ENCODE measurements at places on chromosomes 5 and 9.

GRCh38 chr9:112545237-112545636, 58.6 kb downstream of the KIAA1958 start:
- DNase-seq: no peak

GRCh38 chr5:150323092-150323491, 20.4 kb upstream of the ARSI start:
- no peak for DNase-seq

DNA sequence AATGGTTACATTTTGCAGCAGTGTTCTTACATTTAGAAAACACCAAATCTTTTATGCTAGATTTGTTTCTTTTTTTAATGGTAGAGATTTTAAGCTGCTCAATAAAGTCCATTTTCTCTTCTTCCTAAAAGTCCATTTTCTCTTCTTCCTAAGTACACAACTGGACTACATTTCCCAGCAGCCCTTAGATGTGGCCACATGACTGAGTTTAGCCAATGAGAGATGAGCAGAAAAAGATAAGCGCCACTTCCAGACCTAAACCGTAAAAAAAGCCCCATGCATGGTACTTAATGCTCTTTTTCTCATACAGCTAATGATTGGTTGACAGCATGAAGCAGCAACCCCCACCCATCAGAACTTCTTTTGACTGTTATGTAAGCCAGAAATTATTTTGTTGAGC, 206.7 kb downstream of the FAM114A2 start:
- peak; percentile 35 for DNase-seq

GRCh38 chr5:43584166-43584699, 18.7 kb upstream of the NNT start:
- DNase-seq: no peak

- peak; percentile 24 for DNase-seq
Measured at GRCh38 chr9:88874391-88874790, 116.9 kb upstream of the S1PR3 start.

DNA sequence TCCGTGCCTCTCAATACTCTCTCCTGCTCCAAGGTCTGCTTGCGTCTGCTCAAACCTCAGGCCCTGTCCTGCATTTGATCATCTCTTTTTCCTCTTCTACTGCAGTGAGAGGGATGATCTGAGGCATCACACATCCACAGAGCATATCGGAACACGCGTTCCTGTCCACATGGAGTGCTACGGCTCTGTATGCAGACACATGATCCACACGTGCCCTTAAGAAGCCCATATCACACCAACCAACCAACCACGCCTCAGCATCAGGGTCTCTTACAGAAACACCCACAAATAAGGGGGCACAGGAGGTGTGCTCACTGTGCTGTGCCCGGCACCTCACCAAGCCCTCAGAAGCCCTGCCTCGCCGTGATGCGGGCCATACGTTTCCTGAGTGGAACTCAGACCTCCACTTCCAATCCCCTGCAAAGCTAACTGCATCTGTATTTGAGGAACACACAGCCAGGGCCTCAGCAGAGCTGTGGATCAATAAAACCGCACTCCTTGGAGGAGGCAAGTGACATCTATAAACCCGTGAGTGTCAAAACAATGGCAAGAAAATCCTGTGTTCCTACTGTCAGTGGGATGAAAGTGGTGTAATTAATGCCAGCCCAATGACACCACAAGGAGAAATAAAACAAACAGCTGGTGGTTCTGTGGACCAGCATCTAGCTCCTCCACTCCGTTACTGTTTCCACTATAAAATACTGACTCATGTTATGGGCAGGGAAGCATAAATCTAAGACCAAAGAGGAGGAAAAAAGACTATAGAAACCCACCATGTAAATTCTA, 40.4 kb downstream of the AK8 start:
- DNase-seq: no peak

- DNase-seq: no peak
Measured at GRCh38 chr9:116087246-116087645, 66.3 kb upstream of the PAPPA start.

GRCh38 chr5:179387151-179388110, 42.2 kb upstream of the ADAMTS2 start:
- DNase-seq: no peak

- DNase-seq: no peak
Measured at GRCh38 chr5:153671653-153672346, 181.3 kb downstream of the GRIA1 start.

DNA sequence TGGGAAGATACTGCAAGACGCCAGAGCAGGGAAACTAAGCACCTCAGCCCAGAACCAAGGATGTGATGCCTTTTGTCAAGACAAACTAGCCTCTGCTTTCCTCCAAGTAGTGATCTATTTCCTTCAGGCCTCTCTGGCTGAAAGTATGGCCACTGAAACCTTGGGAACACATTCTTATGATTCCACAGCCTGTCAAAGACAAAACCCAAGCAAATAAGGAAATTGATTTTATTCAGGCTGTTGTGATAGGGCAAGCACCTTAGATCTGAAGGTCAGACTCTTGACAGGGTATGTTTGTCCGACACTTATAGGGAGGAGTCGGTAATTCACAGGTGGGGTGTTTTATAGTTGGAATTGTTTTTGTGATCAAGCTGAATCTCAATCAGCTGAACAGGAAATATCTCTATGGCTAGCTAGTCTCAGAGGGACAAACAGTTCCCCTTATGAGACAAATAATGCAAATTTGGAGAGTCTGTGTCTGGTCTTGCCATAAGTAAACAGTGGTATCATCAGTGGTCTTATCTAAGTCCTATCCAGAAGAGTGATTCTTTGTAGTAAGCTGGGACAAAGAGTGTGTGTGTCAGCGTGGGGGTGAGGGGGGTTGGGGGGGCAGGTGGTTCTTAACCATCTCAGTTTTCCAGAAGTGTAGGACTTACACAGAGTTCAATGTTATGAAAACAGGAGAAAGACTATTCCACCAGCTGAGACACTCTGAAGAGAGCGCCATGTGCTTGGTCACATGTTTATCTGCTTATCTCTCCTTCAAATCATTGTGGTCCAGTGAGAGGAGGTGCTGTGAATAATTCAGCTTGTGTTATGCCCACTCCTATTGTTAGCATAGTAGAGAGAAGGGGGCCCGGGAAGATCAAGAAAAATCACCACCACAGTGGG, 6.7 kb upstream of the ZCCHC10 start:
- no peak for DNase-seq

DNA sequence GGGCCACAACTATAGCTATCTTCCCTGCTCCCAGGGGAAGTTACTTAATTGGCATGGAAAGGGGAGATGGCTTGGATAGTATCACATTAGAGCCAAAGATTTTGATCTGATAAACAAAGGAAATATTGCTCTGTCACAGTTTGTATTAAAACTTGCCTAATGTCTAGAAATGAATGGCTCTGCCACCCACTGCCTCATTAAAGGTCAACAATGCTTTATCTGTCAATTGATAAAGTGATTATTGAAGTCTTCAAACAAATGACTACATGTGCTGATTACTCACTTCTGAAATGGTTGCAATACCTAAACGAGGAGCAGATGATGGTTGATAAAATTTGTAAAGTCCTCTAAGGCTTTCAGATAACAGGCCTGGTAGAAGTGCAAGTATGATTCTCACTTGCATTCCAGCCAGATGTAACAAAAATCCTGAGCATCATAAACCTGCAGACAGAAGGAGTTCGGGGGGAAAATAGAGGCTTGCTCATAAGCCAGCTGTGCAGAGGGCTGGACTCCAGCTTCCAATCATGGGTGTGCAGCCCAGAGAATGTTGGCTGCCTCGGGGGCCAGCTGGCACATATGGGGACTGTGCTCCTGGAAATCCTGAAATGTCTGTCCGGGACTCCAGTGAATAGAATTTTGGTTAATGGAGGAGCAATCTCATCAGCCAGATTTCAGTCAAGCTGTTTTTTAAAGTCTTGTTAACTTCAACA, 200.5 kb upstream of the SLC27A6 start:
- peak; percentile 94 for DNase-seq

DNA sequence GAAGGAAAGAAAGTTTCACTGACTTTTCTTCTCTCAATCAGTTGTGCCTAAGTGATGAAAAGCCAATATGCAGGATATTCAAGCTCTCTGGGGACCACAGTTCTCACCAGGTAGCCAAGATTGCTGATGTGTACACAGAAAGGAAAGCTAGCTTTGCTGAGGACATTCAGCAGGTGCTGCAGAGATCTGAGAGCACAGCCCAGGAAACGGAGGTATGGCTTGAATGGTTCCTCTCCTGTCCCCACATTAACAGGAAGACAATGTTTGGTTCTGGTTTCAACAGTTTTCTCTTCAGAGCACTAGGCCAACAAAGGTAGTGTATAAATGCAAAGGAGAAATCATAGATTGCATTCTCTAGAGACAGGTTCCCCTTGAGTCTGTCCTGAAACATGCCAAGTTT, 69.6 kb downstream of the PTPDC1 start:
- DNase-seq: no peak

- DNase-seq: no peak
Measured at GRCh38 chr9:71863631-71864030, 47.4 kb downstream of the ABHD17B start.

- DNase-seq: no peak
Measured at GRCh38 chr5:41637869-41638268, 127.5 kb upstream of the PLCXD3 start.

GRCh38 chr9:120692901-120693699, 21.2 kb downstream of the MEGF9 start:
- peak; percentile 55 for DNase-seq

DNA sequence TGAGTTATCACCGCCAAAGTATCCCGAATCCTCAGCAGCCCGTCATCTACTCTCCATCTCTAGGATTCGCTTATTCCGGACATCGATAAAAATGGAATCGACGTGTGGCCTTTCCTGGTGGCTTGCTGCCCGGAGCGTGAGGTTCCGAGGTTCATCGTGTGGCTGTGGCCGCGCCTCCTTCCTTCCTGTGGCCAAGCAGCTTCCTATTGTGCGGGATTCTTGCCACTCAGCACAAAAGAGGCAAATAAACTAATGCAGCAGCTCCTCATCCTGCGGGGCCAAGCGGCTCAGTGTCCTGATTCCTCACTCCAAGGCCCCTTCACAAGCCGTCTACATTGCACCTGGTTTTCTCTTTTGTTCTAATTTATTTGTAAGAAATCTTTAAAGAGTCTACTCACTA, 800.9 kb downstream of the CDH9 start:
- no peak for DNase-seq

DNA sequence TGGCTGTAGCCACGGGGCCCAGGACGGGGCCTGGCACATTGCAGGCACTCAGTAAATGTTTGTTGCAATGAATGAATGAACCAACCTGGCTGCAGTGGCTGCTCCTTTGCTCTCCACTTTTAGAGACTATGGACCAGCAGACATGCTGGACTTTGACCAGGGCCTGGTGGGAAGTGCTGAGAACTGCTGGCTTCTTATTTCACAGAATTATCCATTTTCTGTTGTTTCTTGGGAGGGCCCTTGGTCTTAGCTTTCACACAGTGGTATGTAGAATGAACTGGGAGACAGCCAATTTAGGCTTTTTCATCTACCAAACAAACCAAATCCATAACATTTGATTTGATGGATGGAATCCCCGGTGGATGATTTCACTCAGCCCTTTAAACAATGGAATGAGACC, 78.0 kb upstream of the LHFPL2 start:
- no peak for DNase-seq

DNA sequence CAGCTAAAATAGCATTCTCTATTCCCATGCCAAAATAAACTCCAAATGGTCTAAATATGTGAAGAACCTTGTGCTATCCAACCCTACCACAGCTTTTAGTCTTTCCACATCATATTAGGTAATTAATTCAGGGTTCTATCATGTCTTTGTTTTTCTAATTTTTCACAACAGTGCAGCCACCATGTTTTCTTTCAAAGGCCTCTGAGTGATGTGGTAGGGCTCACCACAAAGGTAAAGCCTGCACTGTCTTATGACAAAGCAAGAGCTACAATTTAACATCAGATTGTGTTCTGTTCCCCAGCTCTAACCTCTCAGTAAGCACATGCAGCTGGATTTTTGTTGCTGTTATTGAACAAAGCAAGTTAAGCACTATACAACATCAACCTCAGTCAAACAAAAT, 52.4 kb downstream of the MEF2C start:
- DNase-seq: no peak

GRCh38 chr5:137500615-137501225, 1.6 kb upstream of the SPOCK1 start:
- DNase-seq: no peak

DNA sequence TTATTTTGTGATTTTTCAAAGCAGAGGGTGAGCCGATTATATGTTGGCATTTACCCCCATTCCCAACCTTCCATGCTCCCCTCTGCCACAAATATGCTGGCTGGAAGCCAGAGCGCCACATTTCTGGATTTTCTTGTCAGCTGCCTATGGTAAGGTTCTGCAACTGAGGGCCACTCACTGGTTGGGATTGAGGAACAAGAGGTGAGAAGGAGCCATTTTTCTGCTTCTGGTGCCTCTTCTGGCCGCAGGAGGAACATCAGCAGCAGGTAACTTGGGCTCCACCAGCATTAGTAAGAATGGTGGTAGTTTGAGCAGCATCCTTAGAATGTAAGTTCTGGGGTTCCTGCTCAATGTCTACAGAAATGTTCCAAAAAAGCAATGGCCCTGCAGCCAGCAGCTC, 159.5 kb upstream of the MAST4 start:
- no peak for DNase-seq

DNA sequence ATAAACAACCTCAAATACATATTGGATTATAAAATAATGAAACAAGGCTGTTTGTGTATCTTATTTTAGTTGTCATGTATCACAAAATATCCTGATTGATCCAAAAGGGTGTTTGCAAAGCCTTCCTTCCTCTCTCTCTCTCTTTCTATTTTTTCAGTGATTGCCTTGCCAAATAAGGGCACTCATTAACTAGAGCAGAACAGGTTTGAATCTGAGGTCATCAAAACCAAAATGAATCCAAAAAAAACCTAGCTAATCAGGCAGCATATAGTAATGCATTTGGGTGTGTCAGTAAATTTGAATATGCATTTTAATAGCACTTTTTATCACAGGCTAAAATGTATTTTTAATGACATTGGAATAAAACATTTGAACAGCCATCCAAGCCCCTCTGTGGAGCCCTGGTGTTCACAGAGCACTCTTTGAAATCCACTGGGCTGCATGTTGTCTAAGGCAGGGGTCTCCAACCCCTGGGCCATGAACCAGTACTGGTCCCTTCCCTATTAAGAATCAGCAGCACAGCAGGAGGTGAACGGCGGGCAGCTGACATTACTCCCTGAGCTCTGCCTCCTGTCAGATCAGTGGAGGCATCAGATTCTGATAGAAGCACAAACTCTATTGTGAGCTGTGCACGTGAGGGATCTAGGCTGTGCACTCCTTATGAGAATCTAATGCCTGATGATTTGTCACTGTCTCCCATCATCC, 171.8 kb upstream of the RAI14 start:
- DNase-seq: no peak

DNA sequence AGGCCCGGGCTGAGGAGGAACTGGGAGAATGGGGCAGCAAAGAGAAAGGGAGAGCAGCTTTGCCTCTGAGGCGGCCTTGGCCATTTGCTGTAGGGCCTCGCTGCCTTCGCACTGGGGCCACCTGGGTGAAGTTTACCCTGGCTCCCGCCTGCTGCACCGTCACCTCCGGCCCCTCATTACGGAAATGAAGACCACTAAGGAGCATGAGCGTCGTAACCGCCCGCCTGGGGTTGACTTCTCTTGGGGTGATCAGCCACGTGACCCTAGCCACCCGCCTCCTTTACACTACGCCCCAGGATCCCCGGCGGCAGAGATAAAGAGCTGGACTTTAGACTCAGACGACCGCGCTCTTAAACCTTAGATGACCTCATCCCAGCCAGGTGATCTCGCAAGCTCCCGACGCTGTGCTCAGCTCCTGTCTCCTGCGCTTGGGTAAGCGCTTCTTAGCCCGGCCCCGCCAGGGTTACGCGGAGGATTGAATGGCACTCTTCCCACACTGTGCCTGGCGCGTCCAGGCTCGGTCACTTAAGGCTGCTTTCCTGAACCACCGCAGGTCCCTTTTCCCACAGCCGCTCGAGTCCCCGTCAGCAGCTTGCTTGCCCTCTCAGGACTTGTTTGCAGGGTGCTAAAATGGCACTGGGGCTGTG, 107.9 kb upstream of the LARP1 start:
- DNase-seq: peak; percentile 30

Data from muscle of leg (tissue), 16 donors.